ENCODE measurements at places on chromosomes 4 and X. TPM values are rescaled to one million over a fixed set of nuclear protein-coding genes. Genes with fewer than 3 reads are reported as not detected.

GPR82 gene
- polyA plus RNA-seq: 0.50 TPM

ENOX2 gene
- 7.8 TPM for polyA plus RNA-seq

FNIP2 gene
- polyA plus RNA-seq: 12.6 TPM

CYLC1 gene
- polyA plus RNA-seq: under 0.01 TPM

FOXR2 gene
- not detected for polyA plus RNA-seq

TCEAL7 gene
- 18.6 TPM for polyA plus RNA-seq

CCKAR gene
- polyA plus RNA-seq: 0.05 TPM

SAGE1 gene
- polyA plus RNA-seq: 0.09 TPM

MGARP gene
- 0.80 TPM for polyA plus RNA-seq

GRCh38 chr4:7441201-7441600 lies 6.5 kb upstream of the PSAPL1 start:
- no peak for DNase-seq

GRCh38 chr4:54558889-54559677 lies 98.7 kb upstream of the KIT start:
- DNase-seq: no peak

DNA sequence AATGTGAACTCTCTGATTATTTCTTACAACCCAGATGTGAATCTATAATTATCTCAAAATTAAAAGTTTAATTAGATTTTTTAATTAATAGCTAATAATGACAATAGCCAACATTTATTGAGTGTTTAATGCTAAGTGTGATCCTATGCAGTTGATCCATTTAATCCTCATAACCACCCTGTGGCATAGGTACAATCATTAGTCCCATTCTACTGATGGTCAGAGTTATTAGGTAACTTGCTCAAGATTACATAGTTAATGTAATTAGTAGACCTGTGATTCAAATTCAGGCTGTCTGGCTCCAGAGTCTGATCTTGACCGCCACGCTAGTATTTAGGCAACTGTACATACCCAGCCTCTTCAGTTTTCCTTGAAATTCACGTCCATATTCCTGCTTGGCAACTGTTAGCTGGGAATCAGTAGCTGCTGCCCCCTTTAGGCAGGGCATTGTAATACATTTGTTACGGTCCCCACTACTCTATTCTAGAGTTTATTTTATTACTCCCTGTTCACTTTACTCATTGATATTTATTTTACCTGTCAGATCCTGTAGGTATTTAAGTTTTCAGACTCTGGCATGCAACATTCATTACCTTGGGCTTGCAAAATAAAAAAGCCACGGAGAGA lies 20.6 kb upstream of the TEC start:
- DNase-seq: no peak

GRCh38 chr4:10582059-10582686 lies 102.4 kb downstream of the CLNK start:
- DNase-seq: no peak

GRCh38 chrX:150203248-150203645 lies 159.9 kb upstream of the MAMLD1 start:
- no peak for DNase-seq

- DNase-seq: no peak
Measured at GRCh38 chr4:15006416-15007024, 4.2 kb downstream of the CPEB2 start.

GRCh38 chrX:96705905-96706304 lies 21.3 kb downstream of the DIAPH2 start:
- no peak for DNase-seq

DNA sequence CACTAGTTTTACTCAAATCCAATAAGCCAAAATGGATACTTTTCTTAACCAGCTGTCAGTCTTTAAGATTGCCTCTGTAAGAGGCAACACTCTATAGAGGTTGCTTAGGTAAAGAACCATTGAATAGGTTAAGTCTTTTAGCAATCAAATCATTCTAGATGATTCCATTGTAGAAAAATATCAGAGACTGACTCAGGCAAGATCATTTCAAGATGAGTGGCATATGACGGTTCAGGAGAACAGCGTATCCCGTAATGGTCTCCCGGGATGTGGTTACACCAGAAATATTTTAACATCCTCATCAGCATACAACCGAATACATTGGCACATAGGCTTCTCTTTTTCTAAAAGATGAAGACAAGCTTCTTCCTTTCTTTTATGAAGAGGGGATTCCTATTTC lies 641.7 kb upstream of the AGA start:
- no peak for DNase-seq

GRCh38 chr4:100707786-100708185 lies 190.0 kb upstream of the EMCN start:
- no peak for DNase-seq

- DNase-seq: no peak
Measured at GRCh38 chr4:122633211-122633610, 12.3 kb upstream of the IL21 start.

GRCh38 chr4:77538144-77538543 lies 67.5 kb upstream of the CXCL13 start:
- DNase-seq: no peak

DNA sequence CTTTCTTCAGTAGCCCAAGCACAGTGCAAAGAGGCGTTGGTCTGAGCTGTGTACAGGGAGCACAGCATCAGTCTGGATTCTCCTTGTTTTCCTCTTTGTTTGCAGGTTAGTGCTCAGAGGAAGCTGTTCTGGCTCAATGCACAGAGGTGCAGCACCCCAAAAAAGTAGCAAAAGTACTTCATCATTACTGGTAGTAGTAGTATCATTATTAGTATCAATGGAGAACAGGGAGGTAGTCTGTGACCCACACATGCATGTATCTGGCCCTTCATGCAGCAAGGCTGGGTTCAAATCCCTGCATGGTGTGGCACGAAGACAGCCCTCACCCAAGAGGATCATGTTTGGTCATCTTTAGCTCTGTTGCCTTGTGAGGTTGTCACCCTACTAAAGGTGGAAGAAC lies 68.7 kb downstream of the CXXC4 start:
- no peak for DNase-seq

DNA sequence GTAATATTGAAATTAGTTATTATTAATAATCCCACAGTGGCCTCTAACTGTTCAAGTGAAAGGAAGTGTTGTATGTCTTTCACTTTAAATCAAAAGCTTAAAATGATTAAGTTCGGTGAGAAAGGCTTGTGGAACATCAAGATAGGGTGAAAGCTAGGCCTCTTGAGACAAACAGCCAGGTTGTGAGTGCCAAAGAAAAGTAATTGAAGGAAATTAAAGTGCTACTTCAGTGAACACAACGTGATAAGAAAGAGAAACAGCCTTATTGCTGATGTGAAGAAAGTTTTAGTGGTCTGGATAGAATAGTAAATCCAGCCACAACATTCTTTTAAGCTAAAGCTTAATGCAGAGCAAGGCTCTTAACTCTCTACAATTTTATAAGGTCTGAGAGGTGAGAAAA lies 42.6 kb upstream of the IL13RA2 start:
- DNase-seq: no peak

DNA sequence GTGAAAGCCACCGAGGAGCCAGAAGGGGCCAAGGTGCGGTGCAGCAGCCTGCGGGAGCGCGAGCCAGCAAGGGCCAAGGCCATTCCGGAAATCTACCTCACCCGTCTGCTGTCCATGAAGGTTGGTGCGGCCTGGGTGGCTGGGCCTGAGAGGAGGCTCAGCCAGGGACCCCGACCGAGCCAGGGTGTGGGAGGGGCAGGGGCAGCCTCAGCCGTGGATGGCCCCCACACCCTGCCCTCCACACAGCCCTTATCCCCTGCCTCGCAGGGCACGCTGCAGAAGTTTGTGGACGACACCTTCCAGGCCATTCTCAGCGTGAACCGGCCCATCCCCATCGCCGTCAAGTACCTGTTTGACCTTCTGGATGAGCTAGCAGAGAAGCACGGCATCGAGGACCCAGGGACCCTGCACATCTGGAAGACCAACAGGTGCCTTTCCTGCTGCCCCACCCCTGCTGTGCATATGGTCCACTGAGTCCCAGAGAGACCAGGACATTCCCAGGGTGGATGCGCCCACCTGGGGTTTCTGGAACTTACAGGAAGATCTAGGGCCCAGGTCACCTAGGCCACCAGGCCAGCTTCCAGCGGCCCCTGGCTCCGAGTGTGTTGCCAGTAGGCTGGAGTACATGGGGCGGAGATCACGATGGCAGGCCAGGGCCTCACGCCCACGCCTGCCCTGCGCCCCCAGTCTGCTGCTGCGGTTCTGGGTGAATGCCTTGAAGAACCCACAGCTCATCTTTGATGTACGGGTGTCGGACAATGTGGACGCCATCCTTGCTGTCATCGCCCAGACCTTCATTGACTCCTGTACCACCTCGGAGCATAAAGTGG lies 3.4 kb upstream of the SRPK3 start:
- DNase-seq: no peak

- no peak for DNase-seq
Measured at GRCh38 chr4:79472036-79472435, 64.0 kb upstream of the GK2 start.

DNA sequence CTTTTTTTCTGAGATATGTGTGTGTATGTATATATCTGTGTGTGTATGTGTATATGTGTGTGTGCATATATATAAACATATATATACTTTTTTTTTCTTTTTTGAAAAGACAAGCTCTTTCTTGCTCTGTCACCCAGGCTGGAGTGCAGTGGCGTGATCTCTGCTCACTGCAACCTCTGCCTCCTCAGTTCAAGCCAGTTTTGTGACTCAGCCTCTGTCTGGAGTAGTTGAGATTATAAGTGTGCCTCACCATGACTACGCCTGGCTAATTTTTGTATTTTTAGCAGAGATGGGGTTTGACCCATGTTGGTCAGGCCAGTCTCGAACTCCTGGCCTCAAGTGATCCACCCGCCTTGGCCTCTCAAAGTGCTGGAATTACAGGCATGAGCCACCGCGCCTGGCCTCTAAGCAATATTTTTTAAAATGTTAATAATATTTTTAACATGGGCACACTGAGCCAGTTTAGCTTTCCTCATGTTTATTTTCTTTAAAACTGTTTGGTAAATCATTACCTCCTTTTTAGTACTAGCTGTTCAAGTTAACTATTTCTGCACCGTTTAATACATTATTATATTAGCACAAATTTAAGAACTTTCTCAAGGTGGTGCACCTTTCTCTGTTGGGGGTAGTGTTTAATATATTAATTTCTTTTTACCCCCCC lies 33.3 kb downstream of the BBS12 start:
- no peak for DNase-seq

GRCh38 chr4:114225436-114225835 lies 246.0 kb upstream of the ARSJ start:
- DNase-seq: no peak

DNA sequence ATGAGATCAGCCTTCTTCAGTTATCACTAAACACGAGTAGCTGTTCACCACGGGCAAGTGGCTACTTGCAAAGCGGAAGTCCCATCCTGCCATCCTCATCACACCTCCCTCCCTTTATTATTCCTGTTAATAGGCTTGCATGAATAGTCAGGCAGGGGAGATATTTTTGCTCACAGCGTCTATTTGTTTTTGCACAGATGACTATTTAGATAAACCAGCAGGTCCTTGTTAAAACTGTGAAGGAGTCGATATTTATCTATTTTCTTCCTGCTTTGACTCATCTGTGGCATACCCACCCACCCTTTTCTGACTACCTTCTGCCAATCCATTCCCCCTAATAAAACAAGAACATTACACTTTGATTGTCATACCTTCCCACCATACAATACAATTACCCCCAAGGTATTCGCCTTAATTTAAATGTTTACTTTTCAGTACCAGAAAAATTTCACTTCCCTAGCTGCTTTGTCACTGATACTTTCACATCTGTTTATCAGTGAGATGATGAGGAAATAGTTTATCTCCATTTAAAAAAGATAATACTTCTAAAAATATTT lies 96.6 kb upstream of the BANK1 start:
- DNase-seq: no peak

GRCh38 chr4:139754938-139755337 lies 89.3 kb downstream of the MGST2 start:
- DNase-seq: no peak

DNA sequence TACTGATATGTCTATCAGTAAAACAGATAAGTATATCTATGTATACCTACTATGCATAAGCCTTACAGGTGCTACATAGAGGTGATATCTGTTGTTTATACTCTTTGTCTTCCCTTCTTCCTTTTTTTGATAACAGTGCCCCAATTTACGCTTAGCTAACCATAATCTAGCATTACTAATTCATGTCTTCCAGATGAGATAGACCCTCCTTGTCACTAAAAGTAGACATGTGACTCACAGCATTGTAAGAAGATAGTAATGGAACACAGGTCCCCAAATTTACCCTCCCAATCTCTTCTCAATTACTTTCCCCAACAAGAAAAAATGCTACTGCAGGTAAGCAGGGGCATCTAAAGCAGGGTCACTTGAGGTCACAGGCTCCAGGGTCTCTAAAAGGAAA lies 7.9 kb upstream of the NFKB1 start:
- DNase-seq: no peak

- no peak for DNase-seq
Measured at GRCh38 chr4:162163892-162164759, at the start of gene FSTL5. Gene FSTL5 (minus strand): TSS chr4:162164000. CDS start chr4:162111396, 52,604 bp downstream.

GRCh38 chr4:36243355-36244256 lies 708 bp downstream of the ARAP2 start:
- peak; percentile 44 for DNase-seq

DNA sequence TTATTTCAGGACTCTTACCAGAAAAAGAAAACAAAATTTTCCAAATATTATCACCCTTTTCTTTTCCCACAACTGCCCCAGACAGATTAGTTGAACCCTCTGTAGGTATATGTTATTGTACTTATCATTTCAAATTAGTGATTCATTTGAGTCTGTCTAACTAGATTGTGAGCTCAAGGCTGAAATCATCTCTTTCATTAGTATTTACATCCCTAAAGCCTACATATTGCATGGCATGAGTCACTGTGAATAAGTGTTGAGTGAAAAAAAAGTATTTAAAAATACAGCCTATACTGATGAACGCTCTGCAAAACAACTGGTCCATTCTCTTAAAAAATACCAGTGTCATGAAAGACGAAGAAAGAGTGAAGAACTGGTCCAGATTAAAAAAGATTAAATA lies 3.9 kb downstream of the PAGE3 start:
- DNase-seq: no peak

DNA sequence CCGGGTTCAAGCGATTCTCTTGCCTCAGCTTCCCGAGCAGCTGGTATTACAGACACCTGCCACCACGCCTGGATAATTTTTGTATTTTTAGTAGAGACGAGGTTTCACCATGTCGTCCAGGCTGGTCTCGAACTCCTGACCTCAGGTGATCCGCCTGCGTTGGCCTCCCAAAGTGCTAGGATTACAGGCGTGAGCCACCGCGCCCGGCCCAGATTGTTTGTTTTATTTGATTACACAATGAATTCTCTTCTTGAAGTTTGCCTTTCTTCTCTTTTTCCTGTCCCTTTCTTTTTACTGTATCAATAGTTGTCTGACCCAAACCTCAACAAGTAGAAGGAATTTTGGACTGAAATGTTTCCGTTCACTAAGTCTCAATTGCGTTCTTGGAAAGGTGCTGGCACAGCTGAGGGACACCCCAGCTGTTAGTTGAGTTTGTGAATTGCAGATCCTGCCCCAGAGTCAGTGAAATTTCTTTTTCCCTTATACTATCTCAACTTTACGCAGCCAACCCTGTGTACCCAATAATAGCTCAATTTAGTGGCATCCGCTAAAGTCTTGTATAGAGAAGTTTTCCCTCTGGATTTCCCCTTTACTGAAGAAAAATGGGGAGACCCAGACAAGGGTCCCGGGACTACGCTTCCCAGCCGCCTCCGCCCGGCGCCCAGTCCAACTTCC lies 639 bp upstream of the MTM1 start:
- no peak for DNase-seq

- DNase-seq: no peak
Measured at GRCh38 chr4:2800691-2801596, 8.1 kb downstream of the SH3BP2 start.

GRCh38 chr4:165294907-165295306 lies 32.6 kb upstream of the MSMO1 start:
- DNase-seq: peak; percentile 23
